Prostate gland (tissue), 2 donors: ENCODE measurements at places on chromosomes 3 and 15. TPM values are rescaled to one million over a fixed set of nuclear protein-coding genes. Genes with fewer than 3 reads are reported as not detected.

PLSCR4 gene
- 77.4 TPM for total RNA-seq

TMEM45A gene
- 6.3 TPM for total RNA-seq

VGLL3 gene
- total RNA-seq = 55.5 TPM

BSN gene
- 11.6 TPM for total RNA-seq

C3orf20 gene
- total RNA-seq = 0.28 TPM

ACKR2 gene
- total RNA-seq = 1.9 TPM
